ENCODE measurements at places on chromosomes 11 and 22. TPM values are rescaled to one million over a fixed set of nuclear protein-coding genes. Genes with fewer than 3 reads are reported as not detected.

XRRA1 gene
- 8.9 TPM for total RNA-seq

ANKK1 gene
- total RNA-seq: not detected

DDIAS gene
- total RNA-seq: 0.62 TPM

SLC1A2 gene
- total RNA-seq: 1.7 TPM

TMEM191B gene
- total RNA-seq: not detected

SCUBE2 gene
- total RNA-seq: 1.4 TPM

MYO18B gene
- total RNA-seq: under 0.01 TPM

OR5A1 gene
- not detected for total RNA-seq

UCP2 gene
- total RNA-seq: 0.50 TPM

ALDH3B2 gene
- total RNA-seq: not detected

CD6 gene
- not detected for total RNA-seq

MYO7A gene
- total RNA-seq: 0.56 TPM

SCO2 gene
- 4.2 TPM for total RNA-seq

APOA5 gene
- not detected for total RNA-seq

OR4D5 gene
- not detected for total RNA-seq

DRG1 gene
- 43.3 TPM for total RNA-seq

CDC42BPG gene
- total RNA-seq: 0.06 TPM

SRSF8 gene
- total RNA-seq: 23.9 TPM

HMOX1 gene
- 49.1 TPM for total RNA-seq

SLC6A5 gene
- not detected for total RNA-seq

SCGB2A2 gene
- total RNA-seq: not detected

TTLL12 gene
- 36.1 TPM for total RNA-seq

BRD1 gene
- total RNA-seq: 20.8 TPM

VSIG2 gene
- total RNA-seq: not detected

LRRC4C gene
- total RNA-seq: not detected

TRIM34 gene
- total RNA-seq: 6.6 TPM
